A549 treated with dexamethasone at 1 μM for 4 hours (cell line): ENCODE measurements at places on chromosomes 6 and 20. TPM values are rescaled to one million over a fixed set of nuclear protein-coding genes. Genes with fewer than 3 reads are reported as not detected.

BPIFB1 gene
- total RNA-seq, result 0.06 to 0.16 TPM (median 0.15 TPM) in 3 of 5 replicates, not detected in the others

DOK5 gene
- not detected in 5 replicates for total RNA-seq

PNRC1 gene
- 29.5 to 40.4 TPM (median 38.9 TPM) in 5 replicates for total RNA-seq

CPNE5 gene
- total RNA-seq, result 0.06 to 0.12 TPM (median 0.10 TPM) in 5 replicates

SAMD10 gene
- total RNA-seq, result not detected in 5 replicates

FAXC gene
- 6.3 to 7.8 TPM (median 7.2 TPM) in 5 replicates for total RNA-seq

DPPA5 gene
- total RNA-seq, result not detected in 5 replicates

TFAP2A gene
- total RNA-seq, result 7.0 to 11.4 TPM (median 10.4 TPM) in 5 replicates

TULP1 gene
- total RNA-seq, result not detected in 5 replicates

NR2E1 gene
- 0.06 to 0.07 TPM (median 0.07 TPM) in 4 of 5 replicates, not detected in the other for total RNA-seq

C20orf204 gene
- 0.18 to 0.39 TPM (median 0.29 TPM) in 5 replicates for total RNA-seq

PKIB gene
- 0.38 to 0.74 TPM (median 0.62 TPM) in 5 replicates for total RNA-seq

PREX1 gene
- 9.9 to 16.9 TPM (median 15.7 TPM) in 5 replicates for total RNA-seq

LMBRD1 gene
- 10.3 to 12.5 TPM (median 11.6 TPM) in 5 replicates for total RNA-seq

PBOV1 gene
- not detected in 5 replicates for total RNA-seq

TM9SF4 gene
- total RNA-seq, result 30.5 to 41.7 TPM (median 40.4 TPM) in 5 replicates

HLA-DMA gene
- 2.5 to 3.9 TPM (median 3.3 TPM) in 5 replicates for total RNA-seq
